Right cardiac atrium (tissue), 5 donors: ENCODE measurements at places on chromosomes 2 and 18. TPM values are rescaled to one million over a fixed set of nuclear protein-coding genes. Genes with fewer than 3 reads are reported as not detected.

The TMEM169 gene
- 0.14 TPM for polyA plus RNA-seq

The CCDC150 gene
- polyA plus RNA-seq = 0.38 TPM

The PLCL1 gene
- 19.5 TPM for polyA plus RNA-seq

The DSG3 gene
- polyA plus RNA-seq = not detected

The C1QL2 gene
- not detected for polyA plus RNA-seq

The MERTK gene
- polyA plus RNA-seq = 3.8 TPM

The RAB11FIP5 gene
- polyA plus RNA-seq = 17.2 TPM

The MOGAT1 gene
- polyA plus RNA-seq = 0.16 TPM

The KATNAL2 gene
- polyA plus RNA-seq = 5.0 TPM

The GCG gene
- polyA plus RNA-seq = not detected

The ERMN gene
- polyA plus RNA-seq = 0.11 TPM

The CFAP65 gene
- not detected for polyA plus RNA-seq

The NT5DC4 gene
- not detected for polyA plus RNA-seq

The C2orf81 gene
- polyA plus RNA-seq = 1.00 TPM
